ENCODE measurements at places on chromosomes 3 and 15.

- DNase-seq: peak; percentile 14
Observed at GRCh38 chr3:141289228-141289772, 57.7 kb downstream of the PXYLP1 start.

GRCh38 chr3:11085093-11085840 is 69.0 kb upstream of the HRH1 start:
- peak; percentile 22 for DNase-seq

- DNase-seq: no peak
Observed at GRCh38 chr3:32136703-32137102, 30.3 kb downstream of the GPD1L start.

- no peak for DNase-seq
Observed at GRCh38 chr15:92510163-92510882, 116.6 kb downstream of the ST8SIA2 start.

DNA sequence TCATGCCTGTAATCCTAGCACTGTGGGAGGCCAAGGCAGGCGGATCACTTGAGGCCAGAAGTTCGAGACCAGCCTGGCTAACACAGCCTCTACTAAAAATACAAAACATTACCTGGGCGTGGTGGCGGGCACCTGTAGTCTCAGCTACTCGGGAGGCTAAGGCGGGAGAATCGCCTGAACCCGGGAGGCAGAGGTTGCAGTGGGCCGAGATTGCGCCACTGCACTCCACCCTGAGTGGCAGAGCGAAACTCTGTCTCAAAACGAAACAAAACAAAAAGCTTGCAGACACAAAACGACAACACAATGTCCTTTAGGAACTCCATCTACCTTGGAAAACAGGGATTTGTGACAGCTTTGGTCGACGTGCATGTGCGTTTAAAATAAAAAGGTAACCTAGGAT is 716 bp upstream of the KLHL24 start:
- DNase-seq: no peak

- peak; percentile 56 for DNase-seq
Observed at GRCh38 chr3:187811585-187812250, 66.5 kb upstream of the BCL6 start.

DNA sequence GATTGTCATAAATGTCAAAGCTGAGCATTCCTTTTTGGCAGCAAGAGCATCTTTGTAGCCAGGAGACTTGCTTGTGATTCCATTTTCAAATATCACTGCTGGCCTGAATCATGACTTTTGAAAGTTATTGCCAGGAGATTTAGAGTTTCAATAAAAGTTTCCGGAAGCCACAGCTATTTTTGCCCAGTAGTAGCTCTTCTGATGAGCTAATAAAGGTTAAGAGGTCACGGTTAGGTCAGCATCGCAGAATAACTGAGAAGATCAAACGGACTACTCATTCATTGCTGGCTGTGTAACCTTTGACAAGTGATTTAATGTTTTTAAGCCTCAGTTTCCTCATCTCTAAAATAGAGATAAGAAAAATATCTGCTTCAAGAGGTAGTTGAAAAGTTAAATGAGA is 105.1 kb upstream of the ETV5 start:
- DNase-seq: no peak

DNA sequence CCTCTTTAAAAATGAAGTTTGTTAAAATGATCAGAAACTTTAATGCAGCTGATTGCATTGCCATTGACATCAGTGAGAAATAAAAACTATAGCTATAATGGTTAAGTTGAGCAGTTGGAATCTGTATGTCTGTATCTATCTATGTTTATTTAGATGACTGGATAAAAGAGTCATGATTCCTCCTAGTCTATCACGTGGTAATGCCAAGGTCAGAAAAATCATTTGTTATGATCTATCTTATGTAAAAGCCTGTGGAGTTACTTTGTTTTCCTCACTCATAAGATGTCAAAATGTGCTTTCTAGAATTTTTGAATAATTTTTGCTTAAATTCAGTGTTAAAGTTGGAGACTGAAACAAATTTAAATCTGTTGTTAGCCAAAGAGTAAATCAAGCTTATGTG is 63.3 kb downstream of the MBNL1 start:
- DNase-seq: no peak
